ENCODE measurements at places on chromosomes 3 and 15.

- no peak for DNase-seq
Observed at GRCh38 chr3:177657243-177657642, 460.0 kb upstream of the TBL1XR1 start.

DNA sequence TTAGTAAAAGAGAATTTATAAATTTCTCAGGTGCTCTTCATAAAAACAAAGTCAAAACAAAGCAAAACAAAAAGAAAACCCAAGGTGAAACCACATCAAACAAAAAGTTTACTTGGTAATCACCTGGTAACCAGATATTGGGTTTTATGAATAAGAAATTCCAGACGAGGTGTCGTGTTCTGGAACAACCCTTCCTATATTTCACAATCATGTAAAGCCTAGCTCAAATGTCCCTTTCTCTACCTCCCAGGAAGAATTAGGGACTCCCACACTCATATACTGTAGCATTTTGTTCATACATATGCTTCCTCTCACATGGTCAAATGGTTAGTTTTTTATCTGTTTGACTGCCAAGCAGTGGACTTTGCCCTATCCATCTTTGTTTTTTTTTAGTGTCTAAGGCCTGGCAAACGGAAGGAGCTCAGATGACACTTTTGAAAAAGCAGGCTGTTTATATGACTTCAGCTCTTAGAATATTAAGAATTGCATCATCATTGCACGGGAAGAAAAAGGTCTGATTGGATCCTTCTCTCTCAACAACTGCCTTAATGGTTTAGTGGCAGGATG, 326.7 kb upstream of the TBL1XR1 start:
- peak; percentile 5 for DNase-seq

DNA sequence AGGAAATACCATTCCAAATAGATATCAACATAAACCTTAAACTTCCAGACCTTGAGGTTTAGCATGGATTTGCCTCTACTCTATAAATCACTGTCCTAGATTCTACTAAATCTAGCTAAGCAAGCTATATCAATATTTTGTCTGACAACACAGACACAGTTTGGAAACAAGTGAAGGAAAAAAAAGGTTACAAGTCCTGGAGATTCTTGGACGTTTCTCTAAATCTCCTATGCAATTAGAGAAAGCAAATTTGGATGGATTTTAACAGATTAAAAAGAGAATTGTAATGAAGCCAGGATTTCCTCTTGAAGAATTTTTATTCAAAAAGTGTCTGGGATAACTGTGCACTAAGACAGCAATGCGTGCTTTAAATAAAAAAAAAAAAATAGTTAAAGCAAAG, 441.1 kb upstream of the DPH6 start:
- no peak for DNase-seq

- DNase-seq: no peak
Observed at GRCh38 chr3:16511681-16512434, 1.6 kb downstream of the RFTN1 start.

- no peak for DNase-seq
Observed at GRCh38 chr3:81726132-81726531, 35.3 kb downstream of the GBE1 start.

- no peak for DNase-seq
Observed at GRCh38 chr15:37368961-37369360, 268.6 kb upstream of the MEIS2 start.

GRCh38 chr3:62835554-62836236, 39.5 kb downstream of the CADPS start:
- DNase-seq: no peak

DNA sequence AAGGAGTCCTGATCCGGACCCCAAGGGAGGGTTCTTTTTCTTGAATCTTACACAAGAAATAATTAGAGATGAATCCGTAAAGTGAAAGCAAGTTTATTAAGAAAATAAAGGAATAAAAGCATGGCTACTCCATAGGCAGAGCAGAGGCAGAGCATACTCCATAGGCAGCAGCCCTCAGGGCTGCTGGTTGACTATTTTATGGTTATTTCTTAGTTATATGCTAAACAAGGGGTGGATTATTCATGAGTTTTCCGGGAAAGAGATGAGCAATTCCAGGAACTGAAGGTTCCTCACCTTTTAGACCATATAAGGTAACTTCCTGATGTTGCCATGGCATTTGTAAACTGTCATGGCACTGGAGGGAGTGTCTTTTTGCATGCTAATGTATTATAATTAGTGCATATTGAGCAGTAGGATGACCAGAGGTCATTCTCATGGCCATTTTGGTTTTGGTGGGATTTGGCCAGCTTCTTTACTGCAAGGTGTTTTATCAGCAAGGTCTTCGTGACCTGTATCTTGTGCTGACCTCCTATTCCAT, 42.2 kb downstream of the C3orf38 start:
- no peak for DNase-seq

DNA sequence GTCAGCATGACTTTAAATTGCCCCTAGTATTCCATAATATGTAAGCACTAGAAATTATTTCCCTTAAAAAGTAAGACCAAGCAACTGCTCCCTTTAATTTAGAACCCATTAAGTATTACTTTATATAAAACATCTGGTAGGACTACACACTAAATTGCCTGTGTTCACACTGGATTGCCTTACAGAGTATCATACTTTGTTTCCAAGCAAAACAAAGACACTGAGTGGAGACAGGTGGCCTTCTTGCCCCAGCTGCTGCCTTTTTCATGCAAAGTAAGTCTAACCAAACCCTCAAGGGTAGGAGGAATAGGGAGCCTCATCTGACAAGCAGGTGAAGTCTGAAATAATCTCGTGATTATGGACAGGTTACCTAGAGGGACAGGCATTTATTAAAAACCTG, 87.3 kb downstream of the PEX5L start:
- DNase-seq: no peak
